ENCODE measurements at places on chromosomes 3 and 15.

DNA sequence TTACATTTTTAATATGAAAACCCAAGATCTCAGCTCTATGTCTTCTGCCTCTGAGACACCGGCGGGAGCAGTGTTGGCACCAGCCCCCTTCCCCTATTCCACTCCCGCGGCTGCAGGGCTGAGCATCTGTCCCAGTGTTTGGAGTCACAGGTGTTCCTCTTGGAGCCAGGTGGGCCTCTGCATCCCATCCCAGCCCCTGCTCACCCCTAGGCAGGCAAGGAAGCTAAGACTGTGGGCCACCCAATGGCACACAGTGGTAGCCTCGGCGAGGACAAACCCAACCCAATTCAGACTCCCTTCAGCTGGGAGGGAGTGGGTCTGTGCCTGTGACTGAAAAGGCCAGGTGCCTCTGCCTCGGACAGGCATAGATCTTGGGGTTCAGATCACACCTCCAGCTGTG, 3.1 kb downstream of the CHST13 start:
- DNase-seq: no peak

GRCh38 chr15:61582092-61582491, 353.0 kb upstream of the RORA start:
- DNase-seq: no peak

- DNase-seq: no peak
Measured at GRCh38 chr3:161852744-161853143, 356.1 kb downstream of the OTOL1 start.

- DNase-seq: no peak
Measured at GRCh38 chr3:196198081-196198675, 13.0 kb downstream of the ZDHHC19 start.

GRCh38 chr15:38406436-38406835, 47.5 kb upstream of the FAM98B start:
- DNase-seq: no peak

DNA sequence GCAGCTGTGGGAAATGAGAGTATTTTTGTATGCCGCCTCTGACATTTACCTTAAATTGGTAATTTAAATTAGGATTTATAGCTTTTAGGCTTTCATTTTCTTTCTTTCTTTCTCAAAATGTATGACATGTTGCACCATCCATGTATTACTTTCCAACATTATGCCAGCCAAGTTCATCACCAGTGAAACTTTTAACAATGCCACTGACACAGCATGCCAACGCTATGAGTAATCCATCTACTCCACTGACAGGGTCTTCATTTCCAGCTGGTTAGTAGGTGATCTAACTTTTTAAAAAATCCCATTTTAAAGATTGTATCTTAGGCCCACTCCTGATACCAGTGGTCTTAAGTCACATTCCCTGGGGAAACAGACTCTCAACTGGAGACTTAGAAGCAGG, 21.8 kb upstream of the CLDN16 start:
- no peak for DNase-seq

- no peak for DNase-seq
Measured at GRCh38 chr3:131350506-131350905, 31.1 kb upstream of the NUDT16 start.
